Cortex of kidney (tissue), 1 donor: ENCODE measurements at places on chromosomes 2 and 18.

GRCh38 chr2:186806591-186806990, 42.4 kb downstream of the ZSWIM2 start:
- no peak for DNase-seq

- DNase-seq = no peak
Observed at GRCh38 chr2:84251651-84252302, 207.3 kb downstream of the SUCLG1 start.

DNA sequence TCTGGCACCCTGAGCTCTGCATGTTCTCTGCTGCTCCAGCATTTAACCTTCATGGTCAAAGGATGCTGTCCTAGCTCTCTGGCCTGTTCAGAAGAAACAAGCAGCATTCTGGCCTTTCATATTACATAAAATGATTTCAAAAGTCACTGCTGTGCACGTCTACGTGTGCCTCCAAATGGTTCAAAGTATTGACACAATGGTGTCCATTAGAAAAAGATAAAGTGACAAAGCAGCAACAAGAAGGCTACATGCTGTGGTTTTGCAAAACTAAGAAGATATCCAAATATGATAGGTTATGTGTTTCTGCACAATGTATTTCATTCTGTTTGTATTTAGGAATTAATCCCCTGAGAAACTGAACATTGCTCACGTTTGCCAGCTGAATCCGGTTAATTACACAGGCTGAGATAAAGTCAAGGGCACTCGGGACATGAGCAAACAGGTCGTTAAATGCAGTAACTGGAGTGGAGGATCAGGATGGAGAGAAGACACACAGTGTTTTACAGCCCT, 258.5 kb downstream of the DOK6 start:
- no peak for DNase-seq

DNA sequence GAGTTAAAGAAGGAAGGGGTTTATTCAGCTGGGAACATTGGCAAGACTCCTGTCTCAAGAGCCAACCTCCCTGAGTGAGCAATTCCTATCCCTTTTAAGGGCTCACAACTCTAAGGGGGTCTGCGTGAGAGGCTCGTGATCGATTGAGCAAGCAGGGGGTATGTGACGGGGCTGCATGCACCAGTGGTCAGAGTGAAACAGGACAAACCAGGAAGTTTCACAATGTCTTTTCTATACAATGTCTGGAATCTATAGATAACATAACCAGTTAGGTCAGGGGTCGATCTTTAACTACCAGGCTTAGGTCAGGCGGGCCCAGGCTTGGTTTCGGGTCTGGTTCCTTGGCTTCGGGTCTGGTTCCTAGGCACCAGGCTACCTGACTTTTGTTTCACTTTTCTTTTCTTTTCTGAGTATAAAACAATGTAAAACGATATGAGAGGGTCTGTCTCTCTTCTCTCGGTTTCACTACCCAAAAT, 30.1 kb upstream of the LIPG start:
- DNase-seq = no peak

- no peak for DNase-seq
Observed at GRCh38 chr2:178005756-178006155, 66.8 kb downstream of the PDE11A start.

DNA sequence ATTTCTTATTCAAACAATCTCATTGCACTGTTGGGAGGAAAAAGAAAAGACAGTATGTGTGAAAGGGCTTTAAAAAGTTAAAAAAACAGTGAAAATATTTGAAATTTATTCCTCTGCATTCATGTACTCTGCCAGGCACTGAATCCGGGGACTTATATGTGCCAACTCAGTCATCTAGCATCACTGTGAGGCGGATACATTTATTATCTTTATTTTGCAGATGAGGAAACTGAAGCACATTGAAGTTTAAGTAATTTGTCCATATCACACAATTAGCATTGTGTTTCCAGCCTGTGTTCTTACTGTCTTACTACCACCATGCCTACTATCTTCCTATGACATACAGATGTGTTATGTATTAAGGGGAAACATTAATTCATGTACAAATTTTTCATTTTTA, 1.8 kb downstream of the LCLAT1 start:
- DNase-seq = no peak

DNA sequence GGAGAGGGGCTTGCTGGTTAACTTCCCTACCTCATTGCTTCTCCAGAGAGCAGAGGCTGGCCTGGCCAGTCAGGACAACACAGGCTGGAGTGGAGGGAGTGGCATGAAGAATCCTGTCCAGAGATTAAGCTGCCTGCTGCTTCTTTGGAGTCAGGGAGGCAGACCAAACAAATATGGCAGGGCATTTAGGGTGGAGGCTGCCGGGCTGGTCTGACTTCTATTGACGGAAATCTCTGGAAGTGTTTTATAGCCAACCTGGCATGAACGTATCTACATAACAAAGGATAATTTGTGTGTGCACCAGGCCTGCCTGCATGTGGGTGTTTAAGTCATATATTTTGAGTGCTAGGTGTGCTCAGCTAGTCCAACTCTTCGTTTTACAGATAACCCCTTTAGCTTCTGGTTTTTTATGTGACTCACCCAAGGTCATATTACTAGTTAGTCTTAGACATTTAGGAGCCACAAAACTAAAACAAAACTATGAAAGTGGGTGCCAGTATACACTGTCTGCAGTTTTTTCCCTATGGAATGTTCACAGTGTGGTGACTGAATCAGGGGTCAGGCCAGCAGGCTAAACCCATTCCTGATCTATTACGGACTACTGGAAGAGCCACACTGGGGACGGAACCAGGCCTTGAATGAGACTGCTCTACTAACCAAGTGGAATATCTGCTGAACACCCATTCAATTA, 5.5 kb downstream of the NPC1 start:
- DNase-seq = no peak
